ENCODE measurements at places on chromosomes 12 and 14.

GRCh38 chr12:49540229-49541139 is 1.7 kb downstream of the KCNH3 start:
- DNase-seq: no peak

DNA sequence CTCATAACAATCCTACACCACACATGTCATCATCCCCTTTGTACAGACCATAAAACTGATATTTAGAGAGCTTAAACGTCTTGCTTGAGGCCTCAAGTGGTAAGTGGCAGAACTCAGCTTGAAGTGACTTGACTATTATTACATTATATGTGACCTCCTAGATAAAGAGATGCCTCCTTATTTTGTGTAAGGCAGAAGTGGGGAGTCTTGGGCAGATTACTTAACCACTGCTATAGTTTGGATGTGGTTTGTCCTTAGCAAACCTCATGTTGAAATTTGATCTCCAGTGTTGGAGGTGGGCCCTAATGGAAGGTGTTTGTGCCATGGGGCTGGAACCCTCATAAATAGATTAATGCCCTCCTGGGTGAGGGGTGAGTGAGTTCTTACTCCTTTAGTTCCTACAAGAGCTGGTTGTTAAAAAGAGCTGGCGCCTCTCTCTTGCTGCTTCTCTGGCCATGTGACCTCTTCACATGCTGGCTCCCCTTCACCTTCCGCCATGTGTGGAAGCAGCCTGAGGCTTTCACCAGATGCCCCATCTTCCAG is 37.4 kb downstream of the RCOR1 start:
- DNase-seq: no peak

DNA sequence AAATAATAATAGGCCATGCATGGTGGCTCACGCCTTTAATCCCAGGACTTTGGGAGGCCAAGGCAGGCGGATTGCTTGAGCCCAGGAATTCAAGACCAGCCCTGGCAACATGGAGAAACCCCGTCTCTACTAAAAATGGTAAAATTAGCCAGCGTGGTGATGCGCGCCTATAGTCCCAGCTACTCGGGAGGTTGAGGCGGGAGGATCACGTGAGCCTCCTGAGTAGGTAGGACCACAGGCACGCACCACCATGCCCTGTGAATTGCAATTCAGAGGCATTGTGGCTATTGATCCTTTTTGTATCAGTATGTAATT is 2.3 kb downstream of the ARHGDIB start:
- DNase-seq: no peak

DNA sequence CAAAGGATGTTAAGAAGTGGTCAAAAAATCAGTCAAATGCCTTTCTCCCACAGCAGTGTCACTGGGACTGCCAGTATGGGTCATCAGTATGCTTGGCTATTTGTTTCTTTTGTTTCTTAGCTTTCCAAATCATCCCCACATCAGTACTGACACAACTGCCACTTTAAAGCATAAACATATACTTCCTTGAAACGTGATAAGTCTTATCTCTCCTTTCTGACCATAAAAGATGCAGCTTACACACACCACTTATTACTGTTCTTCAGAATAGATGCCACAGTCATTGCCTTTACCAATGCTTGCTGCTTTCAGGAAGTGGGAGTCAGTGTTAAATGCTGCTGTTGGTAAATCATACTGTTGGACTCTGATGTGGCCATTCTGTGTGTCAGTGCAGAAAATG is 18.6 kb upstream of the GARIN2 start:
- DNase-seq: no peak

DNA sequence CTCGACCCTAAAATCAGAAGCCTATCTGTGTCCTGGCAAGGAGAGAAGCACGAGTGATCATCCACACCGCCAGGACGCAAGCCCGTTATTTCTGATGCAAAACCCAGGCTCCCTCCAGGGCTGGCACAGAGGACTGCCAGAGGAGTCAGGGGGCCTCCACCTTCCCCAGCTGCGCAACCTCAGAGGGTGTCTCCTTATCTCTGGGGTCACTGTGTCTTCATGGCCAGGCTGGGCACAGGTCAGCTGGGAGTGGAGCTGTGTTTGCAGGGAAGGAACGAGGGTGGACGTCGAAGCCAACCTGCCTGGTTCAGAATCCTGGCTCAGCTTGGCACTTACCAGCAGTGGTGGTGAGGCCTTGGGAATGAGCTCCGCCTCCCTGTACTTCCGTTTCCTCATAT is 12.0 kb upstream of the SERPINA3 start:
- DNase-seq: no peak

GRCh38 chr12:55978393-55978792 is 4.5 kb downstream of the RAB5B start:
- no peak for DNase-seq

DNA sequence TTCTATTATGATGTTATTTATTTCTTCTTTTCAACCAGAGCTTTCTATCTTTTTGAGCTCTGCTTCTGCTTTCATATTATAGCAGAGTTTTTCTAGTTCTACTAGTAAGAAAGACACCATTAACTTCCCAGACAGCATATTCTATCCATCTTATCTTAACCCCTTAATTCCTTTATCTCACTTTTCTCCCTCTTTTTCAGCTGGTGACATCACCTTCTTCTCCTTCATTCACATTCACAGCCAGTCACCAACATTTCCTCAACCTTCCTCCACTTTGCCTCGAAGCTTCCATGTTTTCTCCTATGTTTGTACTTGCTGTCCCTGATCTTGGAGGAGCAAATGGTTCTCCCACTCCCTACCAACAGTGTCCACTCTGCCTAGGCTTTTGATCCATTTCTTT is 3.5 kb upstream of the CSRP2 start:
- no peak for DNase-seq

DNA sequence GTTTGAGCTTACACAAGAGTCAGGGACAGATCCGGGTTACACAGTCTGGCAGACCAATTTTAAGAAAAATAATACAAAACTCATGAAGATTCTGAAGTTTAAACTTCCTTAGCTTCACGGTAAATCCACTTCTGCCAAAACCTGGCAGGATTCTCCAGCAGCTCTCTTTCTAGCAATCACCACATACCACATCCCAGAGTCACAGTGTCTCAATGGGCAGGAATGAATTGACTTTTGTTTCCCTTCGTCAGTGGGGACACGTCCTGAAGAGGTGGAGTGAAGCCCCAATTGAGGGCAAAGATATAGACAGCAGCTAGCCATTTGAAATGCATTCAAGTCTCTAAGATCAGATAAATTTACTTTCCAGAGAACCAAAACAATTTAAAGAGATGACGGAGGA is 117.1 kb upstream of the ARHGAP5 start:
- no peak for DNase-seq

GRCh38 chr14:104697892-104698583 is 8.6 kb downstream of the INF2 start:
- DNase-seq: no peak

GRCh38 chr12:75271576-75271975 is 58.5 kb downstream of the CAPS2 start:
- DNase-seq: no peak

DNA sequence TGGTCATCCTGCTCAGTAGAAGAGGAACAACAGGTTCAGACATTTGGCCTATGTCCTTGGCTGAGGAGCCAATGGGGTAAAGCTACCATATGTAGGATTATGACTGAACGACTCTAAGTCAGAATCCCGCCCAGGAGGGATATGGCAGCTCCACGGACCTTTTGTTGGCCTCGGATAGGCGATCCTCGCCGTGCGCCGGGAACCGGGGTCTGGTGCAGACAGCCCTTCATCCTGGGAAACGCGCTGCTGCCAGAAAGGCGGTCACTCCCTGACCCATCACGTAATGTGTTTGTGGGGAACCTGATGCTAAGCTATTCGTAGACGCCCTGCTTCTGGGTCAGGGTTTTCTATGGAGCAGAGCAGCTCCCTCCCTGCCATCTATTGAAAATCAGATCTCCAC is 178.9 kb upstream of the ALG10B start:
- DNase-seq: no peak

DNA sequence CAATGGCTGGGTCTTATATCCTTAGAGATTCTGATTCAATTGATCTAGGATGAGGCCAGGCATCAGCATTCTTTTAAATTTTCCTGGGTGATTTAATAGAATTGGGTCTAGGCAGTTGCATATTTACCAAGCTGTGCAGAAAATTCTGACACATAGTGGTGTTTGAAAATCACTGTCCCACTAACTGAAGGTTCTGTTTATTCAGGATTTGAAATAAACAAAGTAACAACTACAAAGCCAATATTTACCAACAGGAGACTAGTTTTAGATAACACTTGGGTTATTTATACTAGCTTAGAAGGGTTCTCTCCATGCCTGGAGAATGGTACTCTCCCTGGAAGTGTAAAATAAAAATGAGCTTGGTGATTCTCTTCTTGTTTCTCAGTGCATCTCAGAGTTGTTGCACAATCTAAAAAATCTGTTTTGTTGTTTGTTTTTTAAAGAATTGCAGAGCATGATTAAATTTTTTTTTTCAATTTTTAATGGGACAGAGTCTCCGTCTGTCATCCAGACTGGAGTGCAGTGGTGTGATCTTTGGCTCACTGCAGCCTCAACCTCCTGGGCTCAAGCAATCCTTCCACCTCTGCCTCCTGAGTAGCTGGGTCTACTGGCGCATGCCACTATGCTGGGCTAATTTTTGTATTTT is 16.9 kb downstream of the BEST3 start:
- no peak for DNase-seq

GRCh38 chr12:17076811-17077210 is 470.8 kb upstream of the LMO3 start:
- no peak for DNase-seq

- no peak for DNase-seq
Measured at GRCh38 chr12:18549598-18549997, 188.2 kb downstream of the PLCZ1 start.

DNA sequence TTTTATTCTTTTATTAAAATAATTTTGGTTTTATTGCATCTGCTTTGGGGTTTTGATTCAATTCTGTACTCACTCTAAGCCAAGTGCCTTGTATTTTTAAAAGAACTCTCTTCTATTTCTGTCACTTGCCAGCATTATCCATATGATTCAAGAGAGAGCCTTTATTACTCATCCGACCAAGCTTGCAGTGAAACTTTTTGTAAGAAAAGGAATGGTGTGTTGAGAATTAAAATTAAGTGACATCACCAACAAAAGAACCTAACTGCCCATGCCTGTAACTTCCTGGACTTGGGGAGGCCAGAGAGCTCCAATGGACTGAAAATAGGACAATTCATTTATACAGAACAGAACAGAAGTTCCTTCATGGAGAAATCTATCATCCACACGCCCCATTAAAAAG is 52.1 kb downstream of the GALNT4 start:
- DNase-seq: no peak

DNA sequence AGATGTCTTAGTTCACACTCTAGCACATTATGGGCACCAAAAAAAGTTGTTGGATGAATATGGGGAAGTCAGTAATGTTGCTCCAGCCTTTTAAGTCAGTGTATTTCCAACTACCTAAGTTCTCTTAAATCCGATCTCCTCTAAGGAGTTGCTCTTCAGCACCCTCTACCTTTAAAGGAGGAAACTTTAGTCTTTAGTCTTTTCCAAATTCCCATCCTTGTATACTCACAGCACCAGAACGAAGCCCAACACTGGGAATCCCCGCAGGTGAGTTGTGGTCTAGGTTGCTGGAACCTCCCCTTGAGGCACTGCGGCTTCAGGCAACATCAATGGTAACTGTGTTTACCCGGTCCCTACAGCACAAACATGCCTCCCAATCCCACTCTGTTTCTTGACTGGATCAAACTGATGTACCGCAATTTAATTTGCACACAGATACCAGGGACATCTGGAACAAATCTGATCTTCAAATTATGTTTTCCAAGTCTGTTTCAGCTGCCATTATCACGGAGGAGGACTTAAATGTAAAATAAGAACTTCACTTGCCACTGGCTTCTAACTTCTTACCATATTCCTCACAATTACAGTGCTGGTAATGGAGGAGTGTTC is 179.0 kb downstream of the FOXN3 start:
- DNase-seq: peak; percentile 19

DNA sequence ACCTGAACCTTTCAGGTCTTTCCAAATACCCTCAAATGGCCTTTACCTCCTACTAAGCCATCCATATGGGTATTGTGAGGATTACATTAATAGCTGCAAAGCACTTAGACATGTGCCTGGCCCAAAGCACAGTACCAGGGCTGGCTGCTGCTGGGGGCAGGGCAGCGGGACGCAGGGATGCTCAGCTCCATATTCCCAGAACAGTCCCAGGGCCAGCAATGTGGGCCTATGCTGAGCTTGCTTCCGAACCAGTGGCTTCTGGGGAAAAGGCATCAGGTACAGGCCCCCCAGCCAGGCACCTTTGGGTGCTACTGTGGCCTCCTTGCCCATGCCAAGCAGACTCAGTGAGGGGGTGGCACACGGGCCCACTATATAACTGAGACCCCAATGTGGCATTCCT is 10.4 kb downstream of the ACTN1 start:
- no peak for DNase-seq

GRCh38 chr14:93959239-93960107 is 16.9 kb downstream of the ASB2 start:
- peak; percentile 92 for DNase-seq

DNA sequence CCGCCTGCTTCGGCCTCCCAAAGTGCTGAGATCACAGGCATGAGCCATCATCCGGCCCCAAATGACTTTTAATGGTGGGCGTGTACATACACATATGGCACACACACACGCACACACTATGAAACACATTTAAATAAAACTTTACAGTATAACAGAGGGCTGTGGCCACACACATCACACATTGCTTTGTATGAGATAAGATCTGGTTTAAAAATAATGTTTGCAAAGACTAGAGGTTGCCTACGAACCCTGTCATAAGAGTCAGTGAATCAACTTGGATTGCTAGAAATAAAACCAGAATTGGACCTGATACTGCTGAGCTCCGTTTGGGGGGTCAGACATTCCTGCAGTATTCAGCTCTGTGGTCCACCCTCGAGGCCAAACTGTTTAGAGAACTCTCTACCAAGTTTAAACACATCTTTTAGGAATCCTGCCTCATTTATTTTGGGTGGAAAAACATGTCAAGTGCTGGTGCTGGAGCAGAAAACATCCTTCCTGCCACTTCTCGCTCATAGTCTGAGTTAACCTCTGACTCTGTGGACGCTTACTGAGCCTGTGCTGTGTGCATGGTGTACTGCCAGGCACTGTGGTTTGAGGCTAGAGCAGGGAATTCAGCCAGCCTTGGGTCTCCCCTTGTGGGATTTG is 47.8 kb upstream of the EML1 start:
- no peak for DNase-seq

DNA sequence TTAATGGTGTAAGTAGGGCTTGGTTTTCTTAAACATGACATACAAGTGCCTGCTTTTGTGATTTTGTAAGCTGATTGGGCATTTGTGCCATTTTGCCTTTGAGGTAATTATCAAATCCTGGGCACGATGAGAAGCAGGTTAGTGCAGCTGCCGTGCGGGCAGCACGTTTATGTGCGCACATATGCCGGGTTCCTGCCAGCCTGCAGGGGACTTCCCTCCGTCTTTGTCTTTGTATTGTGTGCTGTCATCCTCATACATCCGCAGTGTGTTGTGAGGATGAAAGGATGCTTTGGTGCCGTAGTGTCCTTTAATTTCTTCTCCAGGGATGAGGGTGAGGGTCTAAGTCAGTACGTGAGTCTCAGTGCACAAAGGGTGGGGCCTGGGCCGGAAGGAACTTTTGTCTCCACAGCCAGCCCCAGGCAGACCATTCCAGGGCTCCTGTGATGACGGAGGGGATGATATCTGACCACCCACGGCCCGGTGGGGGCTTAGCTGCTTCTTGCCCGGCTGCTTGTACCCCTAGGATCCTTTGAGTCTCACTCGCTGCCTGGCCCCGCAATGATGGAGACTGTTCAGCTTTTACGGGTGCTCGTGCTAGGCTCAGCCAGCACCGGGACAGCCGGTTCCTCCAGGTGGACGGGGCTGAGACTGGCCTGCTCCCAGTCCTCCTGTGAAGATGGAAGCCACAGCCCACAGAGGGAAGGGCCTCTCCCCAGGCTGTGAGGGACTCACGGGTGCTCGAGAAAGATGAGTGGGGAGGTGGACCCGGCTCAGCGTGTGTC is 54.6 kb downstream of the ADGRD1 start:
- DNase-seq: no peak
